ENCODE measurements at places on chromosomes 7 and 10. TPM values are rescaled to one million over a fixed set of nuclear protein-coding genes. Genes with fewer than 3 reads are reported as not detected.

GRCh38 chr10:119245272-119245671, 37.9 kb downstream of the GRK5 start:
- no peak overlapping the region for H3K27ac ChIP-seq
- peaks cover 12% of the 10 kb centered on the region for H3K4me1 ChIP-seq
- no peaks in the 10 kb centered on the region for H3K27me3 ChIP-seq
- H3K4me3 ChIP-seq, result no peak overlapping the region
- no peak for DNase-seq

GRCh38 chr10:118901906-118902305, 127.6 kb upstream of the NANOS1 start:
- no peak overlapping the region for H3K4me3 ChIP-seq
- no peak for DNase-seq
- no peak overlapping the region for H3K27ac ChIP-seq
- no peaks in the 10 kb centered on the region for H3K36me3 ChIP-seq
- H3K4me1 ChIP-seq, result no peaks in the 10 kb centered on the region

- H3K27me3 ChIP-seq, result peaks cover 20% of the 10 kb centered on the region
- DNase-seq, result no peak
- no peak overlapping the region for H3K27ac ChIP-seq
- no peak overlapping the region for H3K4me3 ChIP-seq
- H3K4me1 ChIP-seq, result peaks cover 7% of the 10 kb centered on the region
These were observed 5.8 kb downstream of the RASGEF1A start for GRCh38 chr10:43260911-43261577.

The GCK gene
- not detected for total RNA-seq

The HYAL4 gene
- not detected for total RNA-seq

All from activated CD8-positive, alpha-beta memory T cell treated with anti-CD3 and anti-CD28 coated beads, Interleukin-2, amount 10 ng/mL, durations not matched to agents 7 days and 5 days (primary cell).